Fibroblast of skin of left biceps (primary cell): ENCODE measurements at places on chromosomes 12 and 14.

GRCh38 chr14:101966742-101967141 is 2.4 kb downstream of the DYNC1H1 start:
- DNase-seq, result no peak

GRCh38 chr14:33404054-33404453 is 465.4 kb downstream of the NPAS3 start:
- DNase-seq, result peak; percentile 86

DNA sequence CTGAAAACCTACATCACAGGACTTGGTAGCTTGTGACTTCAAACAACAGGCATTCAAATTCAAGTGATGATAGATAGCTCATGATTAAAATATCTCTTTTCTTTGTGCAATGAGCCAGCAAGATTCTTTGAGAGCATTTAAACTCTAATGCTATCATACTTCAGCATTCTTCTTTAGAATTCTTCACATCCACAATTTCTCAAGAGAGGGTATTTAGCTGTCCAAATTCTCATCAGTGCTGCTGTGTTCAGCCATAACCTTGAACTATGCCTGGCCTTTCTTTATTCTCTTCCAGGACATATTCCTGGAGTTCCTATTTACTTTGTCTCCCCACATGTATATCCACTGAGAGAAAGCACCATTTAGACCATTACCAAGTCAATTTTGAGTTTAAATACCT is 321.1 kb downstream of the EGLN3 start:
- DNase-seq, result no peak

DNA sequence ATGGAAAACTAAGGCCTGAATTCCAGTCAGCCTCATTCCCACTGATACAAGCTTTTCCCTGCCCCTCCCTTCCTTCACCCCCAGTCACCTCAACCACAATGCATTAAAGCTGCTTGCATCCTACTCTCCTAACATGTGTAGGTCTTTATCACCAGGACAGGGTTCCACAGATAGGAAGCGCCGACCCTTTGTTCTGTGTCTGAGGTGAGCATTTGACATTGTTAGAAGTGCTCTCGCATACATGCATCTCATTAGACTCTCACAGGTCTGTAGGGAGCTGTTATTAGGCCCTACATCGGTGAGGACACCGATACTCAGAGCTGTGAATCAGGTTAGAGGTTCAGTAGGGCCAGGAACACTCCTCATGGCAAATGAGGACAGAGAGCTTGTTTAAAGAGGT is 13.2 kb upstream of the EDDM3A start:
- no peak for DNase-seq

GRCh38 chr12:56205445-56205844 is 16.2 kb upstream of the SMARCC2 start:
- no peak for DNase-seq

GRCh38 chr14:24880689-24881088 is 169.3 kb downstream of the STXBP6 start:
- DNase-seq, result no peak

DNA sequence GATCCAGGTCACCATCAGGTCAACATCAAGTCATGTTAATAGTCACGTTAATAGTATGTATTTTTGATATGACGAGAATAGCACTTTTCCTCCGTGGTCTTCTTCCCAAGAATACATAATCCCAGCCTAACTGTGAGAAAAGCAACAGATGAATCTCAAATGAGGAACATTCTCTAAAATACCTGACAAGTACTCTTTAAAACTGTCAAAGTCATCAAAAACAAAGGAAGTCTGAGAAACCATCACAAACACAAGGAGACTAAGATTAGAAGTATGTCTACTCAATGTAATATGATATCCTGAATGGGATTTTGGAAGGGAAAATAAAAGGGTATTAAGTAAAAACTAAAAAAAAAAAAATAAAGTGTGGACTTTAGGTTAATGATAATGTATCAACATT is 36.8 kb upstream of the GLIPR1 start:
- no peak for DNase-seq

DNA sequence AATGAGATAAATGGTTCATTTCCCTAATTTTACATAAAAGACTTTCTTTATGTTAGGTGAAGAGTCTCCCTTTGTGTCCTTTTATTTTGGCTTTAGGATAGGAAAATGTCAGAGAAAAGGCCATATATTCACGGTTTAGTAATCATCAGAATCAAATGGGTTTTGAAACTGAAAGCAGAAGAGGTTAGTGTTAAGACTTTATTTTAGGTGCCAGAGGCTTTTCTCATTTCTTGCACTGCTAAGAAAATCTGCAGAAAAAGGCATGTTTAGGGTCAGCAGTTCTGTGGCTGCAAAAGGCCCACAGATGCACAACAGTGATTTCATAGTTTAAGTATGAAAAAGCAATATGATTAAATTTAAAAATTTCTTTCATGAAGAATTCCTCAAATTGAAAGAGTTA is 80.4 kb upstream of the SINHCAF start:
- no peak for DNase-seq

GRCh38 chr12:71237128-71237527 is 79.3 kb upstream of the TSPAN8 start:
- DNase-seq, result no peak

DNA sequence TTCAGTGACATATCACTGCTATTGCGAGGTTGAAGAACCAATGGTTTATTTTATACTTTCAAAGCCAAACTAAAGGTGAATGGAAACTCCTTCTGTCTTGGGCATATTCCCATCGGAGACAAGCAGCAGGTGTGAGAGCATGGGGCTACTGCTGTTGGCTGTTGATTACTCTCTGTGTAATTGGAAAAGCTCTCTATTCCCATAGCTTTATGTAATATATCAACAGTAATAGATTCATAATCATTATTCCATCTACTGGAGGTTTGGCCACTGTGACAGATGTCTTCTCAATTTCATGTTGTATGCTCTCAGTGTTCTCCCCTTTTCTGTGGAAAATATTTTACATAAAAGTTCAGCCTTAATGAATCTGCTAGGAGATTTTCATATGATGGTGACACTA is 352.0 kb downstream of the BTG1 start:
- no peak for DNase-seq

- DNase-seq, result no peak
Observed at GRCh38 chr14:55352201-55352600, 59.4 kb downstream of the ATG14 start.

GRCh38 chr14:104218361-104219180 is 80.2 kb downstream of the KIF26A start:
- no peak for DNase-seq

DNA sequence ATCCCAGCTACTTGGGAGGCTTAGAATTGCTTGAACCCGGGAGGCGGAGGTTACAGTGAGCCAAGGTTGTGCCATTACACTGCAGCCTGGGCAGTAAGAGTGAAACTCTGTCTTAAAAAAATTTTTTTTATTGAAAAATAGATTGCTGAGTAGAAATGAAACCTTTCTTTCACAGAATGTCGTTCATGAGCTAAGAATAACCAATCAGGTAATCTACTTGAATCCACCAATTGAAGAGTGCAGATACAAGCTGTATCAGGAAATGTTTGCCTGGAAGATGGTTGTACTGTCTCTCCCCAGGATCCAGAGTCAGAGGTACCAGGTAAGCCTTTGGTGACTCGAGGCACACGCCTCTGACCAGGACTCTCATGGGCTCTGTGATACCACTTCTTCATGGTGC is 27.0 kb downstream of the DYNC1H1 start:
- DNase-seq, result no peak

GRCh38 chr12:85733221-85733840 is 102.9 kb downstream of the RASSF9 start:
- DNase-seq, result no peak
